ENCODE measurements at places on chromosomes 16 and 17.

GRCh38 chr16:31074814-31075183, 577 bp downstream of the ZNF646 start:
- no peak for ATAC-seq

GRCh38 chr16:79325226-79325945, 275.2 kb downstream of the MAF start:
- ATAC-seq, result no peak

DNA sequence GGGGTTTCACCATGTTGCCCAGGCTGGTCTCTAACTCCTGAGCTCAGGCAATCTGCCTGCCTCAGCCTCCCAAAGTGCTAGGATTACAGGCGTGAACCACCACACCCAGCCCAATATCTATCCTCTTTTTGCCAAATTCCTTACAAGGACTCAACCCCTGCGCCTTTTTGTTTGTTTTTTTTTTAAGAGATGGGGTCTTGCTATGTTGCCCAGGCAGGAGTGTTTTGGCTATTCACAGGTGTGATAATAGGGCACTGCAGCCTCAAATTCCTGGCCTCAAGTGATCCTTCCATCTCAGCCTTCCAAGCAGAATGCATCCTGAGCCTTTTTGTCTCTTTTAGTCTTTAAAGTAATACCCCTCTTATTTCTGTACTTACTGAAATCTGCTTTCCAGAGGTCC, 17.0 kb downstream of the SP2 start:
- ATAC-seq, result no peak

DNA sequence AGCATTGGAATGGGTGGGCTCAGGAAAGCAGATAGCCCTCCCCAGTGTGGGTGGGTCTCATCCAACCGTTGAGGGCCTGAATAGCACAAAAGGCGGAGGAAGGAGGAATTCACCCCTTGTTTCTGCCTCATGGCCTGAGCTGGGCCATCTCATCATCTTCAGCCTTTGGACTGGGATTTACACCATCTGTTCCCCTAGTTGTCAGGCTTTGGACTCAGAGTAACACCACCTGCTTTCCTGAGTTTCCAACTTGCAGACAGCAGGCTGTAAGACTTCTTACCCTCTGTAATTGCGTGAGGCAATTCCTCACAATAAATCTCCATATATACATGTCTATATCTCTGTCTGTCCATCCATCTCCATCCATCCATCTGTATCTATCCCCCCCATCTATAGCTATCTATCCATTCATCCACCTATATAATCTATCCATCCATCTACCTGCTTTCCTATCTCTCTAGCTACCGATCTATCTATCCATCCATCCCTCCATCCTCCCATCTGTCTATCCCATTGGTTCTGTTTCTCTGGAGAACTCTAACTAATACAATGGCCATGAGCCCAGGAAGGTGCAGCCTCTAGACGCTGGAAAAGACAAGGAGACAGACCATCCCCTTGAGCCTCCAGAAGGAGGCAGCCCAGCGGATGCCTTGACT, 21.3 kb downstream of the DNAH17 start:
- no peak for ATAC-seq

DNA sequence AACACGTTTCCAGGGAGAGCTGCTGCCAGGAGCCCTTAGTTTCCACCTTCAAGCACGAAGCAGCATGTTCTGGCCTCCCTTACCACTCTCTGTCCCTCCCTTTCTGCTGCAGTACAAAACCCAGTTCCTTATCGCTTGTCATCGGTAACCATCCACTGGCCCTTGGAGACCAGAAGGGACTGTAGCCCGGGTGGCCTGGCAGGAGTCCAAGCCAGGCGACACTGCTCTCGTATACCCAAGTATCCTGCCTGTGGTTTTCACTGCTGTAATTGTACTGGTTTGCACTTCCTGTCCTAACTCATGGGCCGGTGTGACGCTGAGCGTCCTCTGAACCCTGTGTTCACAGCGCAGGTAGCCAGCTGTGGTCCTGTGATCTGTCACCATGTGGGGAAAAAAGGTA, 81.1 kb downstream of the MAF start:
- ATAC-seq, result peak; percentile 56

DNA sequence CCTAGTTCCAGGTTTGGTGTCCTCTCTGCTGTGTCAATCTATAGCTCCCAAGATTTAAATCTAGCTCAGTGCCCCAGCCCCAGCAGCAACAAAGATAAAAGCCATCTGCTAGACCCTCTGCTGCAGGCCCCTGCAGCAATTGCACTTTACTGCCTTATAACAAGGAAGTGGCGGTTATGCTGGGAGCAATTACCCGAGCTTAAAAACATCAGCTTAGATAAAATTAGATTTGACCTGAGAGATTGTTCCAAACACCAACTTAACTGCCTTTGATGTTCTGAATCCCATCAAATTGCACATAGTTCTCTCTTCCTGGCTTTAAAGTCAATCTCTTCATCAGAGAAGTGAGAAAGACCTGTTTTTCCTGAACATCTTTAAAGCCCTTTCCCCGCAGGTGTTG, 62.4 kb upstream of the SHISA6 start:
- ATAC-seq, result no peak

DNA sequence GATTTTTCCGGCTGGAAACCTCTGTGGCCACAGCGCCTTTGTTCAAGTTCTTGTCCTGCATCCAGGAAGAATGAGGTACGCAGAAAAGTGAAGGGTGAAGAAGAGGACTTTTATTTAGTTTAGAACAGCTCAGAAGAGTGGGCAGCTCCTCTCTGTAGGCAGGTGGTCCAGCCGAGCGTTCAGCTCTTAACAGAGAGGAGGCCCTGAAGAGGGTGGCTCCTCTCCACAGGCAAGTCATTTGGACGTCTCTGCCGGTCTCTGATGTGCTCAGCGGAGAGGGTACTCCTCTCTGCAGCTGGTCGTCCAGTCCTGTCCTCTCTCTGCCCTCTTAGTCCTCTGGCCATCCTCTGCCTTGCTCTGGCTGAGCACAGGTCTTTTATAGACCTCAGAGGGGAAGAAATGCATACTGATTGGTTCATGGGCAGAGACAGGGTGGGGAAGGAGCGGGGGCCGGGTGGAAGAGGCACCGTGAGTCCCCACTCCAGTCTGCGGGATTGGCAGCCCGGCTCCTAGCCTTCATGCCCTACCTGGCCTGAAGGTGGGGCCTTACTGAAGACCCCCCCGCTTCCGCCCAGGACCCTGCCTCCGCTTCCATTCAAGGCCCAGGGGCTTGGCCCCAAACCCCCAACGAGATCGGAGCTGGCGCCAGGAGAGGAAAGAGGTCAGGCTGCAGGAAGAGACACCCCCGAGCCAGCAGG, 70.0 kb upstream of the NKD1 start:
- ATAC-seq, result no peak

DNA sequence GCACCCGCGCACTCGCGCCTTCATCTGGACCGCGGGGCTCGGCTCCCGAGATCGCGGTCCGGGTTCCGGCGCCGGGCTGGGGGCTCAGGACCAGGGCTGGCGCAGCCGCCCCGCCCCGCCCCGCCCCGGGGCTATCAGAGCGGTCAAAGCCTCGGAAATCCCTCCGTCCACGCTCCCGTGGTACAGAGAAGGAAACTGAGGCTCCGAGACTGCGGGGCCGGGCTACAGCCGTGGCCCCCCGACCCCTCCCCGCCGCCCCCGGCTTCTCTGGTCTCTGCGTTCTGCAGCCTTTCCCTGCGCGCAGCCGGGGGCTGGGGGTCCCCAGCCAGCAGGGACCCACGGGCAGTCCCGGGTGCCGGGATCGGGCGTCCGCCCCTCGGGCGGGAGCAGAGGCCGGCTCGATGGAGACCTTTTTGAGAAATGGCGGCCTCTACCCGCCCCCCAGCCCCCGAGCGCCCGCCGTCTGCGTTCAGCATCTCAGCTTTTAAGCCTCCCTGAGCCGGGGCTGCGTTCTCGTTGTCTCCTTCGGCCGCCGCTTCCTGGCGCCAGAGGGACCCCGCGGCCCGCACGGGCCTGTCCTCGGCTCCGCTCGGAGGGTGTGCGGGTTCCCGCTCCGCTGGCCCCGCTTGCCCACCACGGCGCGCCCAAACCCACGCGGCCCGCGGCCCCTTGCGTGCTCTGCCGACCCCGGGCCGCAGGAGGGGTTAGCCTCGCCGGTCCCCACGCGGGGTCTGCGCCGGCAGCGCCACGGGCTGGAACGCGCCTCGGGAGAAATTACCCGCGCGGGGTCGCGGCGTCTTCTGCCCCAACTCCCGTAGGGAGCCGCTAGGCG, 1.5 kb upstream of the NPTX1 start:
- ATAC-seq, result peak; percentile 54

DNA sequence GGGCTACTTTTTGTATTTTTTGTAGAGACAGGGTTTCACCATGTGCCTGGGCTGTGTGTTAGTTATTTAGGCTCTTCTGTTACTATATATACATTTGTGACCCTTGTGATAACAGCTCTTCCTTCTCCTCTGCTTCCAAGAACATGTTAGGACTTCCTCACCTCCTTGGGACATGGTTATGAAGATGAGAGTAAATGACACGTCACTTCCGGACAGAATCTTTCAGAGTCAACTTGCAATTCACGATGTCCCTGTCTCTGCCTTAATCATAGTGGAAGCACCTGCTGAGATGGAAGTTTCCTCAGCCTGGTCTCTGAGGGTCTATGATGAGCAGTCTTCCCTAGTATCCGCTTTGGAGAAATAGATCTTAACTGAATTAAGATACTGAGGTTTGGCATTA, 42.9 kb downstream of the CCDC42 start:
- ATAC-seq, result no peak

DNA sequence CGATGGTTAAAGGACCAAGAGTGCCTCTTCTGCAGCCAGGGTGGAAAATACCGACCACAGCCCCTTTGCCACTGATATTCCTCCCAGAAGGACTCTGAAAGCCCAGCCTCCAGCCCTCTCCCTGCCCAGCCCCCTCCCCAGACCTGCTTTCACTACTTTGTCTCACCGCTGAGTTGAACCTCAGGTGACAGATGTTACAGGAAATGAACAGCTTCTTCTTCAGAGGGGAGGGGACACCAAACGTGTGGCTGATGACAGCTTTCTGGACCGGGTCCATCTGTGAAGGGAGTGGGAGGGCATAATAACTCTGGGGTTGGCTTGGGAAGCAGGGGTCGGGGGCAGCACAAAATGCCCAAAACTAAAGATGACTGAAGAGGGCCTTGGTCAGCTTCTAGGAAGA, 14.2 kb downstream of the NKIRAS2 start:
- no peak for ATAC-seq

GRCh38 chr16:10883004-10883403, 6.0 kb downstream of the CIITA start:
- ATAC-seq, result no peak

DNA sequence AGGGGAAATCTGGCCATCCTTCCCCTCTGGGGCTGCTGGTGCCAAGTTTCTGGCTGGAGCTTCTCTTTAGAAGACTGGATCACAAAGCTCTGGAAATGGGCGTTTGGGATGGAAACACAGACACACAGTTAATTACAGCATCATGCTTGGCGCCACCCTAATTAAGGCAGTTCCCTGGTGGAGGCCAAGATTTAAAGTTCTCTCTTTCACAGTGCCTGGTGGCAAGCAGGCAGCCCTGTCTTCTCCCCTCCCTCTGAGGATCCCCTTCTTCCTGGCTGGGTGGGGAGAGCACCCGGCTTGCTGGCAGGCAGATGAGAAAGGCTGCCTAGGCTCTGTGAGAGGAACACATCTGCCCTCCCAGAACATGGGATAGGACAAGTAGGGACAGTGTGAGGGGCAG, 59.0 kb upstream of the NKD1 start:
- no peak for ATAC-seq

- no peak for ATAC-seq
Observed at GRCh38 chr17:76493505-76494167, 7.6 kb downstream of the RHBDF2 start.

DNA sequence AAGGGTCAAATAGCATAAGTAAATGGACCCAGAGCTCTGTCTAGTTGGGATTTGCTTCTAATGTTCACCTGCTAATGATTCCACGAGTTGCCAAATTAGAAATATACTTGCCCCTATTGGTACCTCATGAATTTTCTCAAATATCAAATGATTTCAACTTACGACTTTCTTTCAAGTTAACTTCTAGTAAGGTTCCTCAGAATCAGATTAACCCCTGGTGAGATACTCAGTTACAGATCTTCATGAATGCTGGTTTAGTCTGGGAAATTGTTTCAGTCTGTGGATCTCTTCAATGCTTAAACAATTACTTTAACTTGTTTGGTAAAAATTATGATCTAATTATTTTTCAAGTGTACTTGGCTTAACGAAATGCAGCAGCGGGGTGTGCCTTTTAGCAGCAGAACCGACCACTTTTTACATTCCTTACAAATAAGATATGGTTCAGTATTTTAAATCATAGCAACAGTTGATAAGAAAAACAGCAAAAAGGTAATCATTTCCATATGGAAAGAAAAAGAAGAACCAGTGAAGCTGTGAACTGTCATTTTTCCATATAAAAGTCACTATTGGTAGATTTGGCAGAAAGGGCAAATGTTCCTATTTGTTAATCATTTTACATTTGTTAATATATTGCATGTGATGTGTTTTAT, 34.5 kb downstream of the TUBD1 start:
- no peak for ATAC-seq

- ATAC-seq, result no peak
Observed at GRCh38 chr17:34389126-34389750, 26.2 kb upstream of the CCL1 start.

GRCh38 chr17:39173526-39174274, 7.7 kb upstream of the ARL5C start:
- ATAC-seq, result peak; percentile 23

DNA sequence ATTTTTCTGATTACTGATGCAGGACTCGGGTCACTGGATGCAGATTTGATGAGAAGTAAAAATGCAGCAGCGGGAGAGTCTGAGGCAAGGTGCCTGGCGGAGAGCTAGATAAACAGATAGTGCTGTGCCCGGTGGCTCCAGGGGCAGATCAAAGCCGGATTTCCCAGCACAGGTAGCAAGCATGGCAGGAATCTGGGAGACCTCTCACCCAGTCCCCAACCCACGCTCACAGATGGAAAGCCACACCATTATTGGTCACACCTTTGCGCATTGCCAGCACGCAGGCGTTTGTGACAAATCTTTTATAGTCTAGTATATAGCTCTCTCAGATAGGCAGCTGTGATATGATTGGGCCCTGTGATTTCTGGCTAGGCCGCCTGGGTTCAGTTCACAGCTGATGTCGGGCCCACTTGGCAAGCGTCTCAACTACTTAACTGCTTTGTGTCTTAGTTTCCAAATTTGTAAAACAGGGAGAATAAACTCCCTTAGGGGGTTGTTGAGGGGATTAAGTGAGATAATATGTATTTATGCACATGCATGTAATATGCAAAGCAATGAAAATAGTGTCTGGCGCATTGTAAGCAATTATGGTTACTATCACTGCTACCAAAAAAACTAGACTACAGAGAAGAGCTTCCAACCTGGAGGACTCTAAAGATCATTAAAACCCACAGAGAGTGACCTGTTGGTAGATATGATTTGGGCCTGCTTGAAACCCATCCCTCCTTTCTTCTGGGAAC, 42.0 kb upstream of the NFAT5 start:
- no peak for ATAC-seq

GRCh38 chr16:81275795-81276194, 37.3 kb downstream of the BCO1 start:
- no peak for ATAC-seq
